ENCODE measurements at places on chromosomes 7 and 10.

DNA sequence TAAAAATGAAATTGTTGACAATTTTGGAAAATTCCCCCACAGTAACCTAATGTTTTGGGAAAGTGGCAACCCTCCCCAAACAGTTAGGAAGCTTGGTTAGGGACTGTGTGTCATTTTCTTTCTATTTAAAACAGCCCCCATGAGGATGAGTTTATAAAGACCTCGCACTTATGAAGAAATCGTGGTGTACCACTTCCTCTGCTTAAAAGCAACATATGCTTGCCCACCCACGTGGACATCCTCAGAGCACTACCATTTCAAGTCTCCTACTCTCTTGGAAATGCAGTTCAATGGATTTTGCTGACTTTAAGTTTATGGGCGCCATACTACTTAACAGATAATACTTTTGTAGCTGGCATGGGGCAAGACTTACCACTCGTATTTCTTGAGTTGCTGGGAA is 223.8 kb downstream of the DYNC1I1 start:
- no peak for DNase-seq

DNA sequence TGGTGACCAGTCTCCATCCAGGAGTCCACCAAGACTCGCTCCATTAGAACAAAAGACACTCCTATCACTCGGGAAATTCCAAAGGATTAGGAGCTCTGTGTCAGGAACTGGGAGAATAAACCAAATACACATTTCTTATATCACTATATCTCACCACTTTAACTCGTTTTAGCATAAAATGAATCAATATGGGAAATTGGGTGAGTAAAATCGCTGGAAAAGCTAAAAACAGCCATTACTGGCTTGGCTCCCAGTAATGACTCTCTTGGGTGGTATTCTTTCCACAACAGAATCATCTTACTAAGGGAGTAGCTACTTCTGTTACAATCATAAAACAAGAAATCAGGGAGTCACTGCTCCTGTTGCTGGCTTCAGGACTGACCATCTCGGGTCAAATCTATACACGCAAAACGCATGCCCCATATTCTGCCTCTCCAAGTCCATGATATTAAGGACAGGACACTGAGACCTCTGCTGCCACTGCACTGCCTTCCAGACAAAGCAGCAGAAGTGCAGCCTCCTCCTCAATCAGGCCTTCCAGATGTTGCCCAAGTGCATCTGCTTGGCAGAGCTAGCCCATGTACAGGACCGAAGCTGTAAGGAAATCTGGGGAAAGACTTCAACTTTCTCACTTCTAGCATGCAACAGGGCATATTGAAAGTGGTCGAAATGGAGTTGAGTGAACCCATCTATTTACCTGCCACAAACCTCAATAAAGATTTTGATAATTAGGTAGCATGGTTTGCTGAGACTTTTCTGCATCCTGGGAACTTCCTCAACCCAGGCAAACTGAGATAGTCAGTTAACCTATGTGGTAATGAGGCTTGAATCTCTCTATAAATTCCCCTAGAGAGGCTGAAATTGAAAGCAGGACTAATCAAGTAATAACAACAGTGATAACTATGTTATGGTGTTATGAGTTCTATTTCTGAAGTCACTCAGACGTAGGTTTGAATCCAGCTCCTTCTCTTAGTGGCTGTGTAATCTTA is 14.4 kb upstream of the PANK1 start:
- DNase-seq = no peak

DNA sequence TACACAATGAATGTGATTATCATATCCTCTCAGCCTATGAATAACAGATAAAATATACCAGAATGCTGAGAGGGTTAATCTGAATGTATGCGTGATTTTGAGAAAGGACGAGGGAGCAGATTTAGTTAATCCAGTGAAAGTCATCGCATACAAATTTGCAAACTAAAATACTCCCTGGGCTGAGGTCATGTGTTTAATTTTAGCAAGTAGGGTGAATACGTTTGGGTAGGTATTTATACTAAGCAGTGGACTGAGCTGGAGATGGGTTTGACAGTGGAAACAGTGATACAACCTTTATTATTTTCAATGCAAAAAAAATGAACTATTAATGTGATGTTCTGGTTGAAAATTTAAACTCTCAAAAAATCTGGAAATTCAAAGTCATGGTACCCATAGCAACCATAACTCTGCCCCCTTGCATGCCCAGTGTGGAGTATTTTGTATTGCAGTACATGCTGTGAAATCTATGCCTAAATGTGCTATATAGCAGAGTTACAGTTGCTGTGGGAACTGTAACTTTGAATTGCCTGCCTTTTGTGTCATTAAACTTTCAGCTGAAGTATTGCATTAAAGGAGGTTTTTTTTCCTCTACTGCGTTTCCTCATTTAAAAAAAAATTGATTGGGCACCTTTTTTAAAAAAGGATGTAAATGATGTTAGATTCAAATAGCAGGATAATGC is 9.5 kb upstream of the ARID5B start:
- DNase-seq = no peak

DNA sequence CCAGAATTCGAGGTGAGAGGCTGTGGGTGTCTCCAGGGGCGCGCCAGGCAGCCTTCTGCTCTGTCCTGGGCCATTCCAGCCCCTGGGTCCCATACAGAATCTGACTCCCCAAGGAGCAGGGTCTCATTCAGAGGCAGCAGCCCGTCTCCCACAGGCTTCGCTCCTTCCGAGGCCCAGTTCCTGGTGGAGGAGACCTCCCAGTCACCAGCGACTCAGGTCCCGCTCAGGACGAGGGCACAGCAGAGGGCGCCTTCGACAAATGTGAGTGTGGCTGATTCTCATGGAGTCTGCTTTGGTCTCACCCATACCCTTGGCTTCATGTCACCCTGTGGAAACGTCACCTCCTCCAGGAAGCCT is 81.8 kb upstream of the GPR26 start:
- DNase-seq = no peak

GRCh38 chr7:42902331-42902730 is 9.5 kb downstream of the C7orf25 start:
- DNase-seq = no peak

DNA sequence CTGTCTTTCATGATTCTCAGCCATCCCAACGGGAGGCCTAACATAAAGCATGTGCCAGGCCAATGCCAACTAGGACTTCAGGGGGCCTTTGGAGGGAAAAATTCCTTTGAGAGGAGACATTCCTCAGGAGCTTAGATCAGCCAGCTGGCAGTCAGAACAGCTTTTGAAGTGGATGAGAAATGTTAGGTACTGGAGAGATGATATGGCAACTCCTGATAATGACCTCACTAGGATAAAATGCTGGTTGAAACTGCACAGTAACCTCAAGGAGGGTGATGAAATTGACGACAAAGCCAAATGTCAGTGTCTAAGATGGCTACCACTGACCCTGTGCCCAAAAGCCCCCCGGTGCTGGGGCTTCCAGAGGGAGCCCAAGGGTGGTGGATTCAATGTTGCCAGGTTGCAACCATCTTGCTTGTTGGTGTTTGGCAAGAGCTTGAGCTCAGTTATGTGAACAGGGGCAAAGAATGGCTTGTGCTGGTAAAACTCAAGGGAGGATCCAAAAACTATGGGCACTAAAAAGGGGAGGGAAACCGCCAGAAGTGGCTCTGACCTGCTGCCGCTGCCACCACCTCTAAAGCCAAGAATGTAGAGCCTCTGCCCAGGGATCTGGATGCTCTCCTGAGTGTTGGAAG is 121.2 kb downstream of the UBE2H start:
- no peak for DNase-seq

DNA sequence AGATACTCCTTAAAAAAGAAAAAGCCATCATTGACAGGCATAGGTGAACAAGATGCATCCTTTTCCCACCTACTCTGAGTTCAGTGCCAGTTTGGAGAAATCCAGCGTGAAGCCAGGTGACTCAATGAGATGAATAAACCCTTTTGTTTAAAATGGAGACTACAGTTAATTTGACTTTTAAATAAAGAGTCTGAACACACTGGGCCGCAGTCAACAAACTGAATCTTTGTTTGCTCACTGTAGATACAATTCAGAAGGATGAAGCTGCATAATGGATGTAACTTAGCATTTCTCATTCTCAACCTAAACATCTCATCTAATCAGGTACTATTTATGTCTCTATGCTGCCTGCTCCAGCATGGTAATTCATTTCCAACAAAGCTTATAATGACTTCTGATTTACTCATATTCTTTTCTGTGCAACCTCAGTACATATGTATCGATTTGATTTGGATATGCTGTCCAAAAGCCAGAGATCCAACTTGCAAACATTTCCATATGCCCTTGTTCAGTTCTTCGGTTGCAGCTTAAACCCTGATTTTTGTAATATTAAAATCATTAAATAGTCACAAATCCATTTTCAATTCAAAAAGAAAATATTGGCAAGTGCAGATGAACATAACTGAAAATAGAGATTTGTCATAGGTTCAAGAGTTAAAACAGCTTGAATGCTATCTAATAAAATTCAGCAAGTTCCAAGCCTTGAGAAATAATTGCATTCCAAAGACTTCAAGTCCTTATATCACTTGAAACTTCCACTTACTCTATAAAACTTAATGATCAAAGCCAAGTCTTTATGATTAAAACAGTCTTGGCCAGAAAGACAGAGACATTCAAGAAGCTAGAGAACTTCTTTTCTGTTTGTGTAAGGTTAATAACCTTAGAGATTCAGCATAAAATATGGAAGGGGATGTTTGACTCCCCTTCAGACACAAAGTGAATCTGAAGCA is 67.8 kb downstream of the CPVL start:
- no peak for DNase-seq

DNA sequence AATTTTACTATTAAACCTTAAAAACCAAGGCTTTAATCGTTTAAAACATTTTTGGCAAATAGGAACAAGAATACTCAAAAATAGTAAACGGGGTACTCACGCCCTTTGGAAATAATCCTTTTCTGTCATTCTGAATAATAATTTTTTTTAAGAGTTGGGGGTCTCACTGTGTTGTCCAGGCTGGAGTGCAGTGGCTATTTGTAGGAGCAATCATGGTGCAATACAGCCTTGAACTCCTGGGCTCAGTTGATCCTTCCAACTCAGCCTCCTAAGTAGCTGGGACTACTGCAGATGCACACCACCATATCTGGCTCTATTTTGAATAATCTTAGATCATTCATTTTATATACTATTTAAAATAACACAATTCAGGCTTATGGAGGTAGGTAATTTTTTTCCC is 24.9 kb downstream of the LUC7L2 start:
- no peak for DNase-seq

GRCh38 chr10:14536241-14537213 is 205.8 kb upstream of the FRMD4A start:
- peak; percentile 36 for DNase-seq

DNA sequence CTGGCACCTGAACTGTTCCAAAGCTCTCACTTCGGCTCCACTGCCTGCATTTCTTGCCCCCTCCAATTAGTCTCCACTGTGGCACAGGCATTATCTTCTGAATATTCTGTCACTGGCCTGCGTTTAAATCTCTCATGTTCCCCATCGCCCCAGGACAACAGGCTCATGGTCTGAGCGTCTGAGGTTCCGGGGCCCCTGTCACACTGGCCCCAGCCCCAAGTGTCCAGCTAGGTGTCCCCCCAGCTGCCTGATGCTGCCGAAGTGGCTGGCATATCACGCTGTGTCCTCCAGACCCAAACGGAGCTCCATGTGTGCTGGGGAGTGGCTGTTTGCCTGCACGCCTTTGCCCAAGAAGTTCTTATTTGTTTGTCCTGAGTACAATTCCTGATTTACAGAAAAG is 135.4 kb downstream of the TACC2 start:
- DNase-seq = no peak

- DNase-seq = no peak
These were observed 95.3 kb downstream of the CACNA2D1 start for GRCh38 chr7:82348251-82348650.

DNA sequence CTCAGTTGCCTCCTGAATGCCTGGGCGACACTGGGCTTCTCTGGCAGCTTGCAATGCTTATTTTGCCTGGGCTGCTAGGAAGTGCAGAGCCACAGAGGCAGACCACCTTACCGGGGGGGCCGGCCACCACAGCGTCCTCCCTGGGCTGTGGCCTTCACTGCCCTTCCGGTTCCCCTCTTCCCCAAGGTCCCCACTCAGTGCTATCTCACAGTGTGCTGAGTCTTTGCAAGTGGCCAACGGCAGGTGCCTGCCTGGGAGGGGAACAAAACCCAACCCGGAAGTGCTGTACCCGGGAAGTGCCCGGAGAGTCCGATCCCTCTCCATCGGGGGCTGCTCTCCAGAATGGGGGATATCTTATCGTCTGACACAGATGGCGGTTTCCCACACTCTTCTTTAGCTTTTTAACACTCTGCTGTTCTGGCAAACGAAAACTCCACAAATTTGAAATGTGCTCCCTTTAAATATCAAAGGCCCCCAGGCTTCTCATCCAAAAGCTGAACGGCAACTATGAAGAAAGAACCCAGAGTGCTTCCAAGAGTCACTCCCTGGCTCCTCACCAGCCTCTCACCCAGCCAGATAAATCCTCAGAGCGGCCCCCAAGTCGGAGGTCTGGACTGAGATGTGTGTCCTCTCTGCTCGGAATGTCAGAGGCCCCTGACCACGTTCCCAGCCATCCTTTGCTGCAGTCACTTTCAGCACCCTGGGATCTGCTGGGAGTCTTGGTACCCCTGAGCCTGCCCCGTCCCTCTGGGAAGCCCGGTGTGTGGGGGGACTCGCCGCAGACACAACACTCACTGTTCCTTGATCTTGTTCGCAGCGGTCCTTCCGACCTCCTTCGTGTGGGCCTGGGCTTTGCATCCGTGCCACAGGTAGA is 165.1 kb downstream of the SVIL start:
- DNase-seq = no peak

DNA sequence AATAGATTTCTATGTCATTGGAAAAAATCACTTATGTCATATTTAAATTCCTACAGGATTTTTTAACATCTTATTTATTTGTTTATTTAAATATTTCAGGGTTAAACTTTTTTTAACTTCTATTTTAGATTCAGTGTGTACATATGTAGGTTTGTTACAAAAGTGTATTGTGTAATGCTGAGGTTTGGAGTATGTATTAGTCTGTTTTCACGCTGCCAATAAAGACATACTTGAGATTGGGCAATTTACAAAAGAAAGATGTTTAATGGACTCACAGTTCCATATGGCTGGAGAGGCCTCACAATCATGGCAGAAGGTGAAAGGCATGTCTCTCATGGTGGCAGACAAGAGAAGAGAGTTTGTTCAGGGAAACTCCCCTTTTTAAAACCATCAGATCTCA is 65.4 kb downstream of the MGAM2 start:
- no peak for DNase-seq

DNA sequence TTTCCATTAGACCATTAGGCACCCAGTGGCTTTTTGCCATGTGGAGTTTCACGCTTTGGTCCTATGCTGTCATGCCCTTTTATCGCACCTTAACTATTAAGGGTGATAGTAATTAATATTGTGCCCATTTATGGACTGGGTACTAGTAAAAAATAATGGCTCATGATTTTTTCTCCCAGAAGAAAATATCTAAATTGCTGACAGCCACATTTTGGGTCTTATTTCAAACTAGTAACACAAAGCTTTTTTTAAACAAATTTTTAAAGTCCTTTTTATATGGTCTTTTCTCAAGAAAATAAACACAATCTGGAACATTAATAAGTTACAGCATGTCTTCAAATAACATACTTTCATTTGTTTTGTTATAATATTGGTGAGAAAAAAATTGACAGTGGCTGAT is 179.7 kb downstream of the ANKRD7 start:
- DNase-seq = no peak
